ENCODE measurements at places on chromosomes 4 and X. TPM values are rescaled to one million over a fixed set of nuclear protein-coding genes. Genes with fewer than 3 reads are reported as not detected.

Gene OCIAD2
- not detected for total RNA-seq

Gene DMRTC1B
- total RNA-seq: not detected

Gene TBX22
- not detected for total RNA-seq

Gene FAM90A26
- not detected for total RNA-seq

Gene PPBP
- not detected for total RNA-seq

Gene SPATA18
- total RNA-seq: not detected

Gene COX7B2
- 5.8 TPM for total RNA-seq

Gene TMEM47
- total RNA-seq: 6.8 TPM

Gene PTCHD1
- total RNA-seq: not detected

Gene CFAP97
- total RNA-seq: 32.9 TPM

Gene TLR7
- total RNA-seq: not detected

Gene GPM6B
- 0.23 TPM for total RNA-seq

Gene SSX4
- total RNA-seq: 0.53 TPM
